ENCODE measurements at places on chromosomes 3 and 15.

- DNase-seq = no peak
Observed at GRCh38 chr15:101003081-101003480, 83.9 kb downstream of the LRRK1 start.

DNA sequence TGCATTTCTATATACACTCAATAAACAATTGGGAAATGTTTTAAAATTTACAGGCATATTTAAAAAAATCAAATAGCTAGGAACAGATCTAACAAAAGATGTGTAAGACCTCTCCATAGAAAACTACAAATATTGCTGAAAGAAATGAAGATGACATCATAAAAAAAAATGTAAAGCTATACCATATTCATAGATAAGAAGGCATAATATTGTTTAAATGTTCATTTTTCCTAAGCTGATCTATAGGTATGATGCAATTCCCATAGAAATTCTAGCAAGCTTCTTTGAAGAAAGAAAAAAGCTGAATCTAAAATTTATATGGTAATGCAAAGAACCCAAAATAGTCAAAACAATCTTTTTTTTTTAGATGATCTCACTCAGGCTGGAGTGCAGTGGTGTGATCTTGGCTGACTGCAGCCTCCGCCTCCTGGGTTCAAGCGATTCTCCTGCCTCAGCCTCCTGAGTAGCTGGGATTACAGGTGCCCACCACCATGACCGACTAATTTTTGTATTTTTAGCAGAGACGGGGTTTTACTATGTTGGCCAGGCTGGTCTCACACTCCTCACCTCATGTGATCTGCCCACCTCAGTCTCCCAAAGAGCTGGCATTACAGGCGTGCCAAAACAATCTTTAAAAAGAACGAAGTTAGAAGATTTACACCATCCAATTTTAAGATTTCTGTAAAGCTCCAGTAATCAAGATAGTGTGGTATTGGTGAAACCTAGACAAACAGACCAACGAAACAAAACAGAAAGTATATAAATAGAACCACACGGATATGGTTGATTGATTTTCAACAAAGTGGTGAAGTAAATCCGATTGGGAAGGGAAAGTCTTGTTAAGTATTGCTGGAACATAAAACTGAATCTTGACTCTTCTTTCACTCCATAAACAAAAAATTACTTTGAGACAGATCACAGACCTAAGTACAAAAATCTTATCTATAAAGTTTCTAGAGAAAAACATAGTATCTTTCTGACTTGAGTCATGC is 6.3 kb upstream of the BHLHE40 start:
- no peak for DNase-seq

DNA sequence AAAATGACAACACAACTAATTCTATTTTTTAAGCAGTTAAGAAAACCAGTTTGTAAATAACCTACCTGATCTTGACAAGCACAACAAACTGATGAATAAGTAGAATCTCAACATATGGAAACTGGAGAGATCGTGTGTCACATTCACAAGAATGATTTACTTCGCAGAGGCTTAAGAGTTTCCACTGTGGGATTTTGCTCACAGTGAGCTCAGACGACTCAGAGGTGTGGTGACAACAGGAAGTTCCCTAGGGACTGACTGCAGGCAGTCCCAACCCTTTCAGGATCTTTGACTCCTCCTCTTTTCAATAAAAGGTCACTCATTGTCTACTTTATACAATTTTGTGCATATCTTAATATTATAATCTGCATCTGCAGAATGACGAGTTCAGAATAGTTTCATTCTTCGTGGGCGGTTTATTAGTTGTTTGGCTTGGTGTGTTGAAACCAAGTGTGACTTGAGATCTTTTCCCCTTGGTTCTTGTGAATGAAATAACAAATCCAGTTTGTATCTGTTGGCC is at the start of gene LIPH:
TSS of gene LIPH (minus strand) at position 231 of the 520 bp plus-strand sequence. CDS start at position 114, 117 bp downstream.
- peak; percentile 75 for DNase-seq

- DNase-seq = no peak
Observed at GRCh38 chr3:149414557-149415231, 37.2 kb upstream of the TM4SF1 start.

- DNase-seq = no peak
Observed at GRCh38 chr15:68407141-68407885, 24.6 kb downstream of the ITGA11 start.

DNA sequence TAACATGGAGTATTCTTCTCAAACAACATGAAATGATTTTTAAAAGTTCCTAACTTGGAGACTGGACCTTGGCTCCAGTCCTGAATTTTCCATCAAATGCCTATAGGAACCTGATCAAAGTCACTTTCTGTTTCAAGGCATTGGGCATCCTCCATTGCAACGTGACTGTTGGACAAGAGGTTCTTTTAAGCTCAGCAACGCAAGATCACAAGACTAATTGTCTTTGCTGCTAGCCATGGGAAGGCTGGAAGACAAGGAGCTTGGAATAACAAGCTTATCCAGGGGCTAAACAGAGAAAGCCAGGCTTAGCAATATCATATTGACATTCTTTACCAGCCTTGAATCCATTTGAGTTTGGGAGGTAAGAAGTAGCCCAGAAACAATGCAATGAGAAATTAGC is 48.3 kb downstream of the SST start:
- no peak for DNase-seq

DNA sequence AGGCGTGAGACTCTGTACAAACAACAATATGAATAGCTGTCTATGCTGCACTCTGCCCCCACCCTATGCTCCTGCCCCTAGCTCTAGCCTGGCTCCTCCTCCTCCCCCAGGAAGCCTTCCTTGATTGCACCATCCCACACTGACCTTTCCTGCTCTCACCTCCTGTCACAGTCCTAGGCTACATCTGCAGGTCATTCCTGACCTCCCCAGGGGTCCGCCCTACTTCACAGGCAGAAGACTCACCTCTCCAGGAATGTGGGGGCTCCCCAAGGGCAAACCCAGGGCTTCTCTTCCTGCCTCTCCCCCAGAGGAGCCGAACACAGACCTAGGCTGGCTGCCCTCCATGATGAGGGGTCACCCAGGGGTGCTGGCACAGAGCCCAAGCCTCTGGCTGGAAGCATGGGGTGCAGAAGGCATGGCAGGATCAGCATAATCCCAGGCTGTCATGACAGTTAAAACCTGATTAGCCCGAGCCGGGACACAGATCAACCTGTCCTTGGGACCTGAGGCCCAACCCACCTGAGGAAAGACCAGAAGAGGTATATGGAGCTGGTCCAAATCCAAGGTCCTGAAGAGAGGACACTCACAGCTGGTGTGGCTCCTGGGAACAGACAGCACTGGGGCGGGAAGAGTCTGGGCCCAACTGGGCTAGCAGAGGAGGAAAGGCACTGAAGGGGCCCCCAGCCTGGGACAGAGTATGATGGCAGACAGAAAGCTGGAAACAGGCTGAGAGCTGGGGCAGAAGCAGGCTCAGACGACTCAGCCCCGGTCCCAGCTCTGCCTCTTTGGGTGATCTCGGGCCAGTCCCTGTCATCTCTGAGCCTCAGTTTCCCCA is 5.9 kb downstream of the SEMA7A start:
- DNase-seq = no peak

DNA sequence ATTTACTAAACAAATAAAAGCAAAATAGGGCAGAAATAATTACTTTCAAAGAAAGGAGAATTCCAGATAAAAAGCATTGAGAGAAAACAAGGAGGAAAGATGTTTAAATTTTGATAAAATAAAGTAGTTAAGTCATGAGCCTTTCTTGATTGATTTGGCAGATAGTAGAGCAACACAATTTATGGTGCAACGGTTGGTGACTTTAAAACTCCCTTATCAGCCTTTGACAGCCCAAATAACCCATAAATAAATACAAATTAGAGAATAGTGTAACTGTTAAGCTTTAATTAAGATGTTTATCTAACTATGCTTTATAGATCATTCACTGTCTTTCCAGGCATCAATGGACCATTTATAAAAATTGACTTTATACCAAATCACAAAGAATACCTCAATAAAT is 54.0 kb upstream of the EIF1B start:
- DNase-seq = no peak

GRCh38 chr3:43017593-43018195 is 38.6 kb downstream of the GASK1A start:
- peak; percentile 19 for DNase-seq

GRCh38 chr15:90645873-90646575 is 71.1 kb upstream of the BLM start:
- DNase-seq = no peak

- no peak for DNase-seq
Observed at GRCh38 chr15:55649058-55649423, 60.9 kb upstream of the PYGO1 start.

DNA sequence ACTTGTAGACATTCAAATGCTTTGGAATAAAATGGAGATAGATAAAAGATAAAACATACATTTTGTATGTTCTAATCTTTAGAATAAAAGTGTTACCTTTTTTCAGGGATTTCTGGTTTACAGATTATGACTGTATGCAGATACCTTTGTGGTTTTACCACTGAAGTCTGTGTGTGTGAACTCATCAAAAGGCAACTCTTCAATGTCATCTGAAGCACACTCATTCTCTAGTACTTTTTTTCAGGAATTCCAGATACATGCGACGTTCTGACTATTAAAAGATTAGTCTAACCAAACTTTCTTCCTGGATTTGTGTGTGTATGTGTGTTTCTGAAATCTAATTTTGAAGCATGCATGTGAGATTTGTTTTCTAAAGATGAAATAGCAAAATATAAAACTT is 188.6 kb downstream of the NLGN1 start:
- no peak for DNase-seq

GRCh38 chr3:196712514-196713413 is 587 bp downstream of the PIGX start:
- peak; percentile 63 for DNase-seq

DNA sequence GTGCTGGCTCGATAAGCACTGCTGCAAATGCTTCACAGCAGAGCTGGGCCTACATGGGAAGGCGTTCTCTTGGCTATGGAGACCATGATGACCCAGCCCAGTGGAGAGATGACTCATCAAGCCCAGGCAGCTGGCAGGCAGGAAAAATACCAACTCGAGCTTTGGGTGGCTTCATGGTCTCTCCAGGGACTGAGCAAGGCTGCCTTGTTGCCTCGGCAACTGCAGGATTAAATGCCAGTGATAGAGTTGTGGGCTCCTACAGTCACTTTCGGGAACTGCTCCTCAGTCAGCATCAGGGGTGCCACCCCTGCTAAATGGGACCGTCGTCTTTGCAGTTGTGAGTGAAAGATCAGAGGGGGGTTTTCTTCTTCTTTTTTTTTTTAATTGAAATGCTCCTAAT is 54.6 kb upstream of the MYZAP start:
- DNase-seq = peak; percentile 95

DNA sequence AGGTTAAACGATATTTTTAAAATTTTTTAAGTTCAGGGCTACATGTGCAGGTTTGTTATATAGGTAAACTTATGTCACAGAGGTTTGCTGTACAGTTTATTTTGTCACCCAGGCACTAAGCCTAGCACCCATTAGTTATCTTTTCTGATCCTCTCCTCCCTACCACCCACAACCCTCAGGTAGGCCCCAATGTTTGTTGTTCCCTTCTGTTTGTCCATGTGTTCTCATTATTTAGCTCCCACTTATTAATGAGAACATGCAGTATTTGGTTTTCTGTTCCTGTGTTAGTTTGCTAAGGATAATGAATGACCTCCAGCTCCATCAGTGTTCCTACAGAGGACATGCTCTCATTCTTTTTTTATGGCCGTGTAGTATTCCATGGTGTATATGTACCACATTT is 14.9 kb downstream of the FAM162A start:
- DNase-seq = no peak

- DNase-seq = no peak
Observed at GRCh38 chr3:129567176-129567705, 24.3 kb downstream of the H1-8 start.

GRCh38 chr15:65334586-65335231 is 30.2 kb downstream of the RNU5B-1 start:
- DNase-seq = peak; percentile 78

DNA sequence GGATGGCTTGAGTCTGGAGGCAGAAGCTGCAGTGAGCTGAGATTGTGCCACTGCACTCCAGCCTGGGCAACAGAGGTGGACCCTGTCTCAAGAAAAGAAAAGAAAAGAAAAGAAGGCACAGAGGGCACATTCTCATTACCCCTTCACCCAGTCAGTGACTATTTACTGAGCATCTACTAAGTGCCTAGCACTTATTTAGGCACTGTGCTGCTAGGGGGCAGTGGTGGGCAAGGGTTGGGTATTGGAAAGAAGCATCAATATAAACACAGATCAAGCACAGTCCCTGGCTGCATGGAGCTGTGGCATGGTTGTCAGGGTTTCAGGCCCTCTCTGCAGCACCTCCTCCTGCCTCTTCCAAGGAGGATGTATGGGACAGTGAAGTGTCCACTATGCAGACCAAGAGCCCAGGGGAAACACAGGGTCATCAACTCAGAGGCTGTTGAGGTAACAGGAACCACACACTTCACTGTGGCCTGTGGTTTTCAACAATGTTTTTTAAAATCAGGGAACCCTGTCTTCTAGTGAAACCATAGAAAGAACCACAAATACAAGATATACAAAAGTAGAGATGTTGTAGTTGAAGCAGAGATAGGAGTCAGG is 138.5 kb downstream of the RAB11A start:
- DNase-seq = peak; percentile 25

- no peak for DNase-seq
Observed at GRCh38 chr3:71492566-71492965, 91.0 kb downstream of the FOXP1 start.

DNA sequence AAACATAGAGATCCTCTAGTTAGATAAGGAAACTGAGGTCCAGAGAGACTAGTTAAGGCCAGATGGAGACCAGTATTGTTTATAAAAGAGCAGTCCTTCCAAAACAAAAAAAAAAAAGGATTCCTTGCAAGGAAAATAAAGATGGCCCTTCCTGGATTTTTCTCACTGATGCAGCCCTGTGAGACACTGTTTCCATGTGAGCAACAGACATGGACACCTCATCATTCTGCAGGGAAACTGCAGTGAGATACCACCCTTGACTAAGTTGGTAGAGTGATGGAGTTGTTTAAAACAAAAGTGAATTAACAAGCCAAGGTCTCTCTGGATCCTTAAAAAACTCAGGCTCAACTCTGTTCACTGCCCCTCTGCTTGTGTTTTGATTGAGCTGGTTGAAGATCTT is 65.6 kb upstream of the MYZAP start:
- no peak for DNase-seq

DNA sequence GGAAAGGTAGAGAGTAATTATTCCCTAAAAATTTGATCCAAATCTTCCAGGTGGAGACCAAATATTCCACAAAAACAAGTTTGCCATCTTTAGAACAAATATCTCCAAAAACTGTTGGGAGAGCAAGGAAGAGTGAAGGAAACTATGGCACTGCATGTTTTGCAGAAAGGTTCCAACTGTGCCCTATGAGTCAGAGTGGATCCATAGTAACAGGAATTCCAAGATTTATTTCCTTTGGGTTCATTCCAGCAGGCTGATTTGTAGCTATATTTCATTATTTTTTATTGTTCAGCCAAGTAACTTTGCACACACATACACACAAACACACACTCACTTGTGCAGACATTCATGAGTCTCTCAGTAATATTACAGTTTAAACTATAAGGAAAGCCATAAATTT is 459.7 kb upstream of the EPHA6 start:
- DNase-seq = no peak

DNA sequence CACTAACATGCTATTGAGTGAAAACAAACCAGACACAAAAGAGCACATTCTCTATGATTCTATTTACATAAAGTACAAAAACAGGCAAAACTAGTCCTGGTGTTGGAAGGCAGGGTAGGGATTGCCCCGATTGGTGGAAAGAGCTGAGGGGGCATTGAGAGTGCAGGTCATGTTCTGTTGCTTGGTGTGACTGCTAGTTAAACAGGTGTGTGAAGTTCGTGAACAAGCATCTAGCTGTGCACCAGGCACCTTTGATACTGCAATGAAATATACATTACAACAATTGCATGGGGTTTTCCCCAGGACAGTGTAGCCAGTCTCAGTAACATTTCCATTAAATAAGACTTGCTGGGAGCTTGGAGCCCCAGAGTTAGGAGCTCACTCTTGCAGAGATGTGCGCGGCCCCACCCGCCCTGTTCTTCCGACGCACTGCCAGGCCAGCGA is 26.3 kb upstream of the THRB start:
- no peak for DNase-seq
